ENCODE measurements at places on chromosomes 2 and 18. TPM values are rescaled to one million over a fixed set of nuclear protein-coding genes. Genes with fewer than 3 reads are reported as not detected.

Gene NAT8
- total RNA-seq, result not detected

Gene CXCR1
- total RNA-seq, result not detected

Gene ADRA2B
- total RNA-seq, result 0.57 TPM

Gene IL1A
- total RNA-seq, result 4.3 TPM

Gene PLEK
- total RNA-seq, result 7.8 TPM

Gene CYP27C1
- total RNA-seq, result not detected

Gene TDRD15
- total RNA-seq, result not detected

Gene KIF5C
- 5.5 TPM for total RNA-seq

Gene TMEM37
- 0.11 TPM for total RNA-seq

Gene KYNU
- 0.83 TPM for total RNA-seq
